ENCODE measurements at places on chromosomes 6 and 20.

DNA sequence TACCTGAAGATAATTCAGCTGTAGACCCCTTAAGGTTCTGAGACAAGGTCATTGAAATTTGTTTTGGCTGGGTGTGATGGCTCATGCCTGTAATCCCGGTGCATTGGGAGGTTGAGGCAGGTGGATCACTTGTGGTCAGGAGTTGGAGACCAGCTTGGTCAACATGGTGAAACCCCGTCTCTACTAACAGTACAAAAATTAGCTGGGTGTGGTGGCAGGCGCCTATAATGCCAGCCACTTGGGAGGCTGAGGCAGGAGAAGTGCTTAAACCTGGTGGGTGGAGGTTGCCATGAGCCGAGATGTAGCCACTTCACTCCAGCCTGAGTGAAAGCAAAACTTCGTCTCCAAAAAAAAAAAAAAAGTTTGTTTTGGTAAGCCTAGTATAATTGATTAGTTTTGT lies 11.0 kb downstream of the SRSF3 start:
- no peak for DNase-seq

- DNase-seq = peak; percentile 83
Observed at GRCh38 chr6:158002951-158003853, 21.5 kb downstream of the SYNJ2 start.

GRCh38 chr20:56855708-56856107 lies 226.6 kb downstream of the TFAP2C start:
- no peak for DNase-seq

- no peak for DNase-seq
Observed at GRCh38 chr6:153129873-153130514, 1.1 kb downstream of the RGS17 start.

- no peak for DNase-seq
Observed at GRCh38 chr6:18536591-18537055, 149.5 kb downstream of the RNF144B start.

DNA sequence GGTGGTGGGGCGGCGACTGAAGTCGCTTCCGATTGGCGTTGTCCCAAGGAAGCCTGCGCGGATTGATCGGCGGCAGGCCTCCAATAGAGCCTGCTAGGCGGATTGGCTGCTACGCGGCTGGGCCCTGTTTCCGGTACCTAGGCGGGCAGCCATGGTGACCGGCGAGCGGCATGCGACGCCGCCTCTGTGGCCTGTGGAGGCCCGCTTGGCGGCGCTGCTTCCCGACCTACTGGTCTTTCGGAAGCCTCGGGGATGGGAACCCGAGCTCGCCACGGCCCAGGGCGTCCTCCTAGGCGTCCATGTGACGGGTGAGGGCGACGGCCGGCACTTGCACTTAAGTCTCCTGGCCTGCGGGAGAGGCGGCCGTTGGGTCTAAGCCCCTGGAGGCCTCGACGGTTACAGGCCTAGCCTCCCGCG lies 28.1 kb downstream of the NFYA start:
- no peak for DNase-seq

- DNase-seq = no peak
Observed at GRCh38 chr6:107304421-107305025, 154.8 kb downstream of the PDSS2 start.

GRCh38 chr6:52590152-52590891 lies 13.5 kb upstream of the TRAM2 start:
- no peak for DNase-seq

- no peak for DNase-seq
Observed at GRCh38 chr6:90412538-90413369, 116.1 kb upstream of the BACH2 start.

GRCh38 chr6:26361544-26361943 lies 3.5 kb upstream of the BTN3A2 start:
- DNase-seq = no peak

GRCh38 chr6:26273673-26274588 lies 91.1 kb upstream of the BTN3A2 start:
- no peak for DNase-seq

GRCh38 chr6:125963817-125964216 lies 7.2 kb downstream of the HINT3 start:
- DNase-seq = no peak
